CD4-positive, alpha-beta T cell treated with Interleukin-21 for 1 hour (primary cell): ENCODE measurements at places on chromosomes 13 and 19.

DNA sequence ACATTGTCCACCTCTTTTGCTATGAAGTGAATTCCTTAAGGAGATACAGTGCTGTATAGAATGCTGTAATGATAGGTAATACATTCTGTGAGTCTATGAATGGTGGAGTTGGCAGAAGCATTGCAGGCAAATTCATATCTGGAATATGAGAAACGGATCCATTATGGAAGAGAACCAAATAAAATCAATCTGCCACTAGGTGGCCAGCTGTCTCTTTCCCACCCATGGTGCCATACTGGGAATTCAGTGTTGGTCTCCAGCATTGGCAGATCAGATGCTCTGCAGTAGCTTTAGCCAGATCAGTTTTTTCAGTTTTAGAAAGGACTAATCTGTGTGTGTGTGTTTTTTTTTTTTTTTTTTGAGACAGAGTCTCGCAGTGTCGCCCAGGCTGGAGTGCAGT, 27.6 kb downstream of the DNAJC3 start:
- DNase-seq = no peak

GRCh38 chr13:41004875-41005693, 14.0 kb downstream of the ELF1 start:
- peak; percentile 71 for DNase-seq

GRCh38 chr19:14381689-14382474, 638 bp downstream of the ADGRE5 start:
- peak; percentile 93 for DNase-seq

DNA sequence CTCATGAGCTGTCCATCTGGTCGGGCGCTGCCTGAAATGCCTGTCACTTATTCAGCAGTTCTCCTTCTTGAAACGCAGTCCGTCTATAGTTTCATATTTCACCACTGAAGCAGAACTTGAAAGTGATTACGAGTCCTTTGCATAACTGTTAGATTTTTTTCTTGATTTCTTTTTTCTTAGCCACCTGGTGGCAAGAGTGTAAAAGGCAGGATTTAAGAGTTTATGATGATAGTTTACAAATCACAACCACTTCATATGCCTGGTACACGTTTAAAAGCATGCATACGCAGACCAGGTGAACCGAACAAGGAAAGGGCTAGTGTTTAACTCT, 45.8 kb downstream of the GGACT start:
- peak; percentile 48 for DNase-seq

DNA sequence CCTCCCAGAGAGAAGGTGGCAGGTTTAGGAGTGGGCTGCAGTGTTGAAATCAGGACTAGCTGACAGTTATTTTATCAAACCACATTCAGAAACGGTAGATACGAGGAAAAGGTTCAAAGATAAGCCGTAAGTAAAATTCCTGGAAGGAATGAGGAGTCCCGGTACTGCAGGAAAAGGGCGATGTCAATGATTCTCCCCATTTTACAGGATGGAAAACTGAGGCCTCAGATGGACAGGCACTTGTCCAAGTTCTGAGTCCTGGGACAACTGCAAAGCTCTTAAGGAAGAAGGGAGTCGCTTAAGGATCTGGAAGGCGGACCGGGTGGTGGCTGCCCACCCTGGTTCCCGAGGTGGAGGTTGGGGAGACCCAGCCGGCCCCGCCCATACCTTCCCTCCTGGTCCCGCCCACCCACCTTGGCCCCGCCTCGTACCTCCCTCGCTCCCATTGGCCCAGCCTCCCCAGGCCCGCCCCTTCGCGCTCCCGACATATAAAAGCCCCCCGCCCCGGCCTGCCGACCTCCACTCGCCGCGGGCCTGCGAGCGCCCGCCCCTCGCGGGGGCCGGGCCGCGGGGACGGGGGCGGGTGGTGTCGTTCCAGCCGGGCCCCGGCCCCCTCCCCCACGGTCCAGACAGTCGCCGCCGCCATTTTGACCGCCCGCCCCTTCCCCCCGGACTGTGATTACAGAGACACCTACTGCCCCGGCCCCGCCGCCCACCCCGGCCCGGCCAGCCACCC, 603 bp downstream of the RFX1 start:
- DNase-seq = peak; percentile 95

DNA sequence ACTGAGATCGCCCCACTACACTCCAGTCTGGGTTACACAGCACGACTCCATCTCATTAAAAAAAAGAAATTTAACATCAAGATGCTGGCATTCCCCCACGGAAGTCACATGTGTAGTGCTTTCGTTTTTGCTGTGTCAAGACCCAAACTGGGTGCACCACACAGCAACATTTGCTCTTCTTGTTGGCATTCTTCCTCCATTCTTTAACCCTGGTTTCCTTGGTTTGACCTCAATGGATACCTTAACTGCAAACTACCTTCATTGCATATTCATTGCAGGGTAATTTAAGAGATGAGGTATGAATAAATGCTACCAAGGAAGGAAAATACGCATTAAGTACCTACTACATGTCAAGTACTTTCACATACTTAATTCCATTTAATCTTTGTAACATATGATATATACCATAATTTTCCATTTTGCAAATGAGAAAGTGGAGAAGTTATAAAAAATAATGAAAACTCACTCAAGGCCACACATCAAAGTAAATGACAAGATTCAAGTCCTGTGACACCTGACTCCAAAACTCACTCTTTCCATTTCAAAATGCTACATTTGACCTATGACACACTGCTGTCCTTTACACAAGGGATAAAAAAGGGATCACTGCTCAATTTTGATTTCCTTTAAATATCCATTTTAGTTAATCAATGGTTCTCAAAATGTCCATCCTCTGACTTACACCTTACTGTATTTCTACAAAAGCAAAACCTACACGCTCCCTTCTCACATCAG, 59.2 kb downstream of the STK24 start:
- peak; percentile 71 for DNase-seq

GRCh38 chr19:56566904-56567273, 379 bp upstream of the ZNF470 start:
- peak; percentile 23 for DNase-seq

GRCh38 chr19:5340637-5341447, at the start of gene PTPRS:
Gene PTPRS (minus strand): TSS chr19:5340812. CDS start chr19:5286140, 54,672 bp downstream.
- peak; percentile 58 for DNase-seq

DNA sequence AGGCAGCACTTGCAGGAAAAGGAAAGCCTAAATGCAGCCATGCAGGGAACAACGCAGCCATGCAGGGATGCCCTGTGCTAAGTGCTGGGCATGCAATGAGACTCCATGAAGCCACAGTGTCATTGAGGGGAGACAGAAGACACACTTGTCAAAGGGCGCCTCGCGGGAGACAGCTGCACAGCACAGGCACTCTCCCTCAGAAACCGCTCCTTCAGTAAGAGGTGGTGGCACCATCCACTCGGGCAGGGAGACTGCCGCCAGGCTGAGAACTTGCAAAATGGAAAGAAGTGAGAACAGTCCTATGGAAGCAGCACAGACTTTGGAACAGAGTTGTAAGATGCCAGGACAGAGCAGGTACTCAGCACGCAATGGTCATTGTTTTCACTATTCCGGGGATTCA, 51.1 kb downstream of the GGACT start:
- no peak for DNase-seq

- no peak for DNase-seq
Observed at GRCh38 chr13:79502859-79503468, 22.0 kb downstream of the NDFIP2 start.
